ENCODE measurements at places on chromosomes 5 and 9.
A peak's percentile ranks its signal among the peaks of the same experiment; 100 is the strongest.

GRCh38 chr9:70073756-70074155 lies 30.1 kb downstream of the MAMDC2 start:
- DNase-seq = no peak

GRCh38 chr5:123906698-123907295 lies 394.8 kb downstream of the CSNK1G3 start:
- DNase-seq = no peak

- DNase-seq = no peak
These were observed 250.6 kb downstream of the SPOCK1 start for GRCh38 chr5:137248527-137248926.

- no peak for DNase-seq
These were observed 30.0 kb upstream of the PCSK1 start for GRCh38 chr5:96463091-96463490.

- DNase-seq = no peak
These were observed 453 bp upstream of the CCL28 start for GRCh38 chr5:43412644-43413043.

DNA sequence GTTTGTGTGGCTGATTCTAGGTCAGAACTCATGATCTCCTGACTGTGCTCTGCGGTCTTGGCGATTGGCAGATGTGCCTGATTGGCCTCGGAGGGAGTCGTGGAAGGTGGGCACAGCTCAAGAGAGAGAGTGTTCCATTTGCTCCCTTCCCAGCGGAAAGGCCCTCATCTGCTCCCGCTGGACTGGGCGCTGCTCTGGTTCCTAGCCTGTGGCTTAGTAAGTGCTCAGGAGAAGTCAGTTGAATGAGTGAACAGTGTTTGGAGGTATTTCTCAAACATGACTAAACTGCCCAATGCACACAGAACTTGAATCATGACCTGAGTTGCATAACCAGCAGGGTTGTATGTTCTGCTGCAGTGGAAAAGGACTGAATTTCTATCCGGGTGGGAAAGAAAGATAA lies 120.2 kb upstream of the PITX1 start:
- DNase-seq = no peak

DNA sequence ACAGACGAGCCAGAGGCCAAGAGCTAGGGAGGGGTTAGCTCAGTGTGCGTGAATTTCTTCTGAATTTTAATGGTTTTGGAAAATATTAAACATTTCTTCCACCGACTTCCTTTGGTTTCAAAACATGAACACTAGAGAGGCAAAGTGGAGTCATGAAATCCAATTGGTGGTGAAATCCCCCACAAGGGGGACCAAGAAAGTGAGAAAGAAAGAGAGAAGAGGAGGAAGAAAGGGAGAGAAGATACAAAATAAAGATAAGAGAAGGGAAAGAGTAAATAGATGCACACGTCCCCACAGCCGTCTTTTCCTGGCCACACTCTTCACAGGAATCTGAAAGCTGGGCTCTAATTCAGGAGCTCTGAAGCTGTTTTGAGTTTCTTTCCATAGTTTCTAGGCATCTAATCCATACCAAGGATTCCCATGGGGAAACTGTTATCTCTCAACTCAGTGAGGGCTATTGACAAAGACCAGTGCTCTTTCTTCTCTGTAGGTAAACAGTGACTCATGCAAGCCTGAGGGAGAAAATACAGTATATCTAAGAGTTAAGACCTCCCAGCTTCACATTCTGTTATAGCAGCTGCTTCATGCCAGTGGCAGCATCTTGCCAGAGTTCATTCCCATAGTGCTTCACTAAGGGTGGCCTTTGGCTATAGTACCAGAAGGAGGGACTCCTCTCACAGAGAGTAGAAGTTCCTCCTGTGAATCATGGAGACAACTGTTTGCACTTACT lies 115.8 kb upstream of the LIFR start:
- DNase-seq = no peak

- no peak for DNase-seq
These were observed 154.2 kb upstream of the ZNF366 start for GRCh38 chr5:72661405-72661804.

- DNase-seq = no peak
These were observed 453.6 kb upstream of the TUSC1 start for GRCh38 chr9:26131886-26132285.

DNA sequence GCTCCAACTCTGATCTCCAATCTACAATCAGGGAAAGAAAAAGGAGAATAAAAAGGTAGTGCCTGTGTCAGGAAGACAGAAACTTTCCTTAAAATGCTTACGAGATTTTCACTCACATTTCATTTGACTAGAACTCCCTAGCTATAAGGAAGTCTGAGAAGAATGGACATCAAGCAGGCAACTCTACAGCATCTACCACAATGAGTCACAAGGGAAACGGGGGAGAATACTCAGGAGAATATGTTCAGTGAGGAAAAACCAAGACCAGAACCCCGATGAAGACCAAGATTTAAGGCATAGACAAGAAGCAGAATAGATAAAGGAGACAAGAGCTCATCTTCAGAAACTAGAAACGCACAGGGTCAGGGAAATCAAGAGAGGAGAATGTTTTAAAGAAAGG lies 9.0 kb upstream of the SETD9 start:
- DNase-seq = no peak

- DNase-seq = no peak
These were observed 188.1 kb downstream of the TRPM3 start for GRCh38 chr9:70933321-70933720.

GRCh38 chr9:98485706-98486105 lies 223.0 kb downstream of the GABBR2 start:
- DNase-seq = no peak

DNA sequence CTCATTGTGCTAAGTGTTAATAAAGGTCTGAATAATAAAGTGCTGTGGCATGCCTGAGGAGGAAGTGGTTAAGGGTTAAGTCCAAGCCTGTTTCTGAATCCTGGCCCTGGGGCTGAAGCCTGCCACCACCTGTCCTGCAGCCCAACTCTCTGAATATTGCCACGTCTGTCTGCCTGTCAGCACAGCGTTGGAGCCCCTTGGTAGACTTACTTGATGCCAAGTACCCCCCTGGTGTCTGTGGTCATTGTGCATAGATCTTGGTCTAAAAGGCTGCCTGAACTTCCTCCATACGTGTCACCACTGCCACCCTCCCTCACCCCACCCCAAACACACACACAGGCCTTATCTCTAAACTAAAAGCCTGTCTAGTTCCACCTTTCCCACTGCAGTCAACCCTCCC lies 35.4 kb upstream of the SLC2A8 start:
- no peak for DNase-seq

DNA sequence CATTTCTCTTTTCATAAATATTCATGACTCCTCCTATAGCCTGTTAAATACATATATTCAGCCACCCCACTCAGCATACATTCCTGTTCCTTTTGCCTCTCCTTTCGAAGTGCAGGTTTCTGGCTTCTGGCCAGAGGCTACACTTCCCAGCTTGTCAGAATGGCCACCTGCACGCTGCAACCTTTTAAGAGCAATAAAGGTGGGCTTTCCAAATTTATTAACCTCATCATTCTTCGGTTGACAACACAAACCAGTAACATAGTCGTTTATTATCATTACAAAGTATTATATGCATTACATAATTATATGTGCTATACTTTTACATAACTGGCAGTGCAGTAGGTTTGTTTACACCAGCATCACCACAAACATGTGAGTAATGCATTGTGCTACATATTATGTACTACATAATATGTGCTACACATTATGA lies 16.5 kb upstream of the TMEM171 start:
- DNase-seq = no peak

GRCh38 chr9:134455934-134456755 lies 129.9 kb downstream of the RXRA start:
- DNase-seq = peak; percentile 67

DNA sequence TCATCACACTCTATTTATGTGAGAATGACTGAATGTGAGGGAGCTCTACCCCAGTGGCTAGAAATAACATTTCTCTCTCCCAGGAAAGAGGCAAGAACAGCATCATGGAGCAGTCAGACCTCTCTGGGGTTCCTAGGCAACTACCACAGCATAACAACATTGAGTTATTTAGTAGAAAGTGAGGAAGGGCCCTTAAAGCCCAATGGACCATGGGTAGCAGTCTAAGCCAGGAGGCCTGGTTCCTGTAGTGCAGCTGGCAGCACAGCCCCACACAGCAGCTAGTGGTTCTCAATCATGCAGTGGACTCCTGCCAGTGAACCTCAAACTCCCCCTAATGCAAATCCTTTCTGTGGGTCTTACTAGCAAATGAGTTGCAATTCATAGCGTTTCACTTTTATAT lies 55.3 kb downstream of the SPEF2 start:
- no peak for DNase-seq

- DNase-seq = no peak
These were observed 116.2 kb upstream of the PANK3 start for GRCh38 chr5:168695301-168695835.

DNA sequence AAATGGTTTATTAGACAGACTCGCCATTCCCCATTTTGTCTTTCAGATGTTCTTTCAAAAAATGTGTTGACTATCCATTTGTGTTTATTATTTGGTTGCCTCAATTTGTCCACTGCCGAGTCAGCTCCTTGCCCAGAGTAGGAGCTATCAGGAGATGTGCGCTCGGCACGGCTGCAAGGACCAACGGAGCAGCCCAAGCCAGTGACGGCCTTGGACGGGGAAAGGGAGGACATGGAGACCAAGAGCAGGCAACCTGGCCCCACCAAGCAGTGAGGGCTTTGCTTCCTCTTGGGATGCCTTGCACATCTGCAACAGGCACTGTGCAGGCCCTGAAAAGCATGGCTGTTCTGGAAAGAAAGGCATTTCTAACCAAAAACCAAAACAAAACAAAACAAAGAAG lies 69.8 kb downstream of the DEPDC1B start:
- DNase-seq = no peak

- no peak for DNase-seq
These were observed 107.1 kb downstream of the PHF2 start for GRCh38 chr9:93683331-93684134.

GRCh38 chr9:114082017-114082762 lies 4.1 kb upstream of the AMBP start:
- DNase-seq = peak; percentile 84

DNA sequence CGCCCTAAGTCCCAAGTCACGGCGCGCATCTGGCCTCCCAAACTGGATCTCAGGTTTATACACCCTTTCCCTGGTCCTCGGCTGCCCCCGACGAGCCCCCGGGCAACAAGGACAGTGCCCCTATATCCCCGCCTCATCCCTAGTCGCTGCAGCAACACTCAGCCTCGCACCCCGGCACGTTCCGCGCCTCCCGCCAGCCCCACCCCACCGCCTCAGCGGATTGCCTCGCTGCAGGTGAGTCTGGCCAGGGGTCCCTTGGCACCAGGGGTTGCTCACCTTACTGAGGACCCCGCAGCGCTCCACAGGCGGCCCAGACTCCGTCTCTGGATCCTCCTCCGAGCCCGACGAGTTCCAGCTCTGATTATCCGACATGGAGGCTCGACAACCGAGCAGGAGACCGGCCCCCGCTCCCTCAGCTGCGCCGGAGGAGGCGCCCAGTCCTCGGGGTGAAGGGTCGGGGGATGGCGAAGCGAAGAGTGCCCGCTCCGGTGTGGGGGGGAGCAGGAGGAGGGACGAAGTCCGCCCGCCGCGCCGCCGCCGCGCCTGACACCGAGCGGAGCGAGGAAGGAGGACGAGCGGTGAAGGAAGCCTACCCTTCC lies 494 bp downstream of the CERT1 start:
- peak; percentile 51 for DNase-seq

- no peak for DNase-seq
These were observed 8.2 kb upstream of the ELL2 start for GRCh38 chr5:95969651-95970358.

DNA sequence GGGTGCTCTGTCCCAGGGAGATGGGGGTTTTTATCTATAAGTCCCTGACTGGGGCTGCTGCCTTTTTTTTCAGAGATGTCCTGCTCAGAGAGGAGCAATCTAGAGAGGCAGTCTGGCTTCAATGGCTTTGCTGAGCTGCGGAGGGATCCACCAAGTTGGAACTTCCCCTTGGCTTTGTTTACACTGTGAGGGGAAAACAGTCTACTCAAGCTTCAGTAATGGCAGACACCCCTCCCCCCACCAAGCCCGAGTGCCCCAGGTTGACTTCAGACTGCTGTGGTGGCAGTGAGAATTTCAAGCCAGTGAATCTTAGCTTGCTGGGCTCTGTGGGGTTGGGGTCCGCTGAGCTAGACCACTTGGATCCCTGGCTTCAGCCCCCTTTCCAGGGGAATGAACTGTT lies 375.8 kb downstream of the RAB3C start:
- no peak for DNase-seq

- DNase-seq = no peak
These were observed 46.8 kb downstream of the FBN2 start for GRCh38 chr5:128491291-128491690.

- no peak for DNase-seq
These were observed 67.4 kb upstream of the PRRC1 start for GRCh38 chr5:127450046-127450445.

GRCh38 chr9:95315108-95315746 lies 2.3 kb downstream of the FANCC start:
- no peak for DNase-seq

- DNase-seq = no peak
These were observed 186.3 kb upstream of the RGMB start for GRCh38 chr5:98587166-98587565.

GRCh38 chr9:124014956-124015660 lies 3.5 kb downstream of the LHX2 start:
- DNase-seq = no peak

- no peak for DNase-seq
These were observed 699.6 kb downstream of the TAF11L14 start for GRCh38 chr5:18333841-18334240.

- DNase-seq = no peak
These were observed 1352.0 kb upstream of the CDH9 start for GRCh38 chr5:28390341-28390740.

Measured in stimulated activated CD4-positive, alpha-beta T cell treated with anti-CD3 and anti-CD28 coated beads, Interleukin-2, amount 100 ng/mL, for 24 hours (primary cell).